ENCODE measurements at places on chromosomes 2 and 18.

DNA sequence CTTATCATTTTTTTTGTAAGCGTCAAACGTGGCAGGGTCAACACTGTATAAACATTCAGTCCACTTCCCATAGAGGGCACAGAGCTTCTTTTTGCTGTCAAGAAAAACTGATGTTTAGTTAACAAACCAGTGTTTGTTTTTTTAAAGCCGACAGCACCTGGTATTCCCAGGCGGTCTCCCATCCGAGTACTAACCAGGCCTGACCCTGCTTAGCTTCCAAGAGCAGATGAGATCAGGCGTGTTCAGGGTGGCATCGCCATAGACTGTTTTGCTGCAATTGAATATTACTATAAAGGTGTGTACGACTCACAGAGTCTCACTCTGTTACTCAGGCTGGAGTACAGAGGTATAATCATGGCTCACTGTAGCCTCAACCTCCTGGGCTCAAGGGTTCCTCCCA, 31.5 kb downstream of the CABYR start:
- DNase-seq: no peak

GRCh38 chr2:196914867-196915460, 11.5 kb downstream of the PGAP1 start:
- peak; percentile 83 for DNase-seq

GRCh38 chr2:119422360-119423107, 9.1 kb upstream of the TMEM37 start:
- DNase-seq: no peak

- DNase-seq: no peak
Observed at GRCh38 chr18:78642296-78642951, 337.2 kb upstream of the SALL3 start.

DNA sequence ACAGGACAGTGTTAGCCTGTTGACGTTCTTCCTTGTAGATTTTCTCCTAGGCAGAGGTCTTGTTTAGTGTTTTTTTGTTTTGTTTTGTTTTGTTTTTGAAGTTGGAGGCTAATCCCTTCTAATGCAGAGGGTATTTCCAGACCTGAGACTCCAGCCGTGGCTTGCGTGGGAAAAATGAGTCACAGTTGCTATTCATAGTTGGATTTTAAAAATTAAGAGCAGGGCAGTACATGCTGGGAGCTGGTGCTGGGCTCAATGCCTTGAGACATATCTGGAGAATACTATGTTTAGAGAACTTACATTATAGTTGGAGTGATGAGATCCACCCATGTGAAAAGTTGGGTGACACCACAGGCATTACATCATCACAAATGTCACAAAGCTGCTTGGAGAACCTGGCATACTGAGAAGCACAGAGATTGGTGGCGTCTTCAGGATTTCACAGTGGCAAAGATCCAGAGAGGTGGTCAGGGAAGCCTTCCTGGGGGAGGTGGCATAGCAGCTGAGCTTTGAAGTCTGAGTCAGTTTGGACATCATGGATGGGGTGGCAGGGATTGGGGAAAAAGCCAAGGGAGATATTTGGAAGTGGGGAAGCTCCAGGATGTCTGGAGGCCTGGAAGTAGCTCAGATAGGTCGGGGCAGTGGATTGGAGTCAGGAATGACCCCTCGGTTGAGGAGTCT, 249.4 kb downstream of the LOXHD1 start:
- DNase-seq: peak; percentile 12

DNA sequence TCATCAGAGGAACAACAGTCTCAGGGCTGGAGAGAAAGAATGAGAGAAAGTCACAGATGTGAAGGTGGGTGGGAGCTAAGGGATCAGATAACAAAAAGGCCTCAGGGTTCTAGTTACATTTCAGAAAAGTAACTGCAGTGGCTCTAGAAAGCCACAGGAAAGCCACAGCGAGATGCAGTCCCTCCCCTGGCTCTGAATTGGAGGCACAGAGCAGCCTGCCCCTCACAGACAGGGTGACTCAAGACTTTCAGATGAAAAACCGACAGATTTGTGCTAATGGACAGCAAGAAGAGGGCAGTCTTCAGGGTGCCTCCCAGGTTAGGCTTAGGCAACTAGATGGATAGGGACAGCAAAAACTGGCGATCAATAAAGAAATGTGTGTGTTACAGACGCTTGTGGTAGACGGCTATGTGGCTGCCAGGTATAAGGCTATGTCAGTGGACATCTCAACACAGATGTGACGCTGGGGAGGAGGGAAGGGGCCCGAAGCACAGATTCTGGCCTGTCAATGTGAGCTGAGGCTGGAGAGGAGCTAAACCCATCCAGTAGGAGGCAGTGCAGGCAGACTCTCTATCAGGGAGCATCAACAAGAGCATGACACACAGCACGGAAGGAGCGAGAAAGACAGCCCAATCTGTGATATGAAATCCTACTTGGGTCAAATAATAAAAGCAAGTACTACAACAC, 26.2 kb downstream of the UNC50 start:
- DNase-seq: no peak

DNA sequence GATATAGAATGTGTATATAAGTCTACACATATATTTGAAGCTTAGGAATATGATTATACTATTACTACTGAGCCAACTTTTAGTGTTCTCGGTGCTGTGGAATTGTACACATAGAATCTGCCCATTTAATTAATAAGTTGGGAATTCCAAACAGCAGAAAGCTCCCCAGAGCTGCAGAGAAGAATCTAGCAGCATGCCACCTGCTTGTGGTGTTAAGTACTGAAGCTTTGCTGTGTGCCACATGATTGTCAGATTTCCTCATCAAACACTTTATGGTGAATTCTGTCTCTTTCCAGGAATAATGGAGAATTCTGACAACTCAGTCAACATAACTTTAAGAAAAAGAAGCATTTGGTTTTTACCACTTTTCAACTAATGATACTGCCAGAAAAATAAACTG, 117.8 kb downstream of the WDSUB1 start:
- no peak for DNase-seq

GRCh38 chr2:239017491-239018098, 169.7 kb downstream of the TWIST2 start:
- DNase-seq: no peak

DNA sequence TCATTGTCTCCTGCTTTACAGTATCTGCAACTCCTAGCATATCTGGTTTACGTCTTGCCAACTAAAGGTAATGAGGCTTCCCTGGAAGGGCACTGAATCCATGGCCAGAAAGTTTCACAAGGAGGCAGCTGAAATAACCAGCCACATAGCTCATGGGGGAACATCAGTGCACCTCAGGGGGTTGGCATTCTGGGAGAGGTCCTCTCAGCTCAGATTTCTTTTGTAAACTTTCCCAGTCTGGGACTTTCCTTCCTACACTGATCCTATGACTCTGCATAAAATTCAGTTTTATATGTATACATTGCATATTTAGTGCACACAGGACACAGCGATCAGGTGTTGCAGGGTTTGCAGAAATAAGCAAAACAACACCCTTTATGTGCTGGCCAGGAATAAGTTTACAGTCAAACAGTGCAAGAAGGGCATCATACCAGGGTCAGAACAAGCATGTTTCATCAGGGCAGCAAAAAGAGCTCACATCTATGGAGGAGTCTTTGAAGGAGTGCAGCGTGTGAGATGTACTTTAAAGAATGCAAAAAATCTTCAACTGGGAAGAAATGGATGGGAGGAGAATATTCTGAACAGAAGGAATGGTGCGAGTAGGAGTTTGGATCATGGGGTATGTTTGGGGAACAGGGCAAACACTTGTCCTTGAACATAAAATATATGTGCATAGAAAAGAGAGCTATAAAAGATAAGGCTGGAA, 240.6 kb upstream of the RAB12 start:
- no peak for DNase-seq

GRCh38 chr2:129481306-129482219, 497.9 kb upstream of the RAB6C start:
- DNase-seq: no peak

- DNase-seq: peak; percentile 91
Observed at GRCh38 chr2:38508311-38509039, 94.3 kb downstream of the HNRNPLL start.

DNA sequence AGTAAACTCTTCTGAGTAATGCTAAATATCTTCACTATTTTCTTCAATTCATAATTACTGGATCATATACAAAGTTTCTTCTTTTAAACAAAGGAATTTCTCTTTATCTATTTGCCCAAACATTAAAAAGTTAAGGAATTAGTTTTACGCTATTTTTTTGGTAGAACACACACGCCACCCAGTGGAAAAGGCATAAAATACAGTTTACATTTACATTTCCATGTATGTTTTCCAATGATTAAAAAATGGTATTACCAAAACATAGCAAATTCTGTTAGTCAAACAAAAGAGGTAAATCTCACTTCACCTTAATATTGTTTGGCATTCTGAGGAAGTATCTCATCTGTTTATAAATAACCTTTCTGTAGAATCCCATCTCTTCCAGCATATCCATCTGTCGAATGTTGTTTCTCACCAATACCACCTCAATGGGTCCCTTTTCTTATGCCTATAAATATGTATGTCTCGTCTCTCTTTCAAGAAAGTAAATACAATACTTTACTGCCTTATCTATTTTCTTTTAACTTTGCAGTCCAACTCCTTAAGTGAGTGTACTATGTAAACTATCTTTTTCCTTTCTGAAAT, 7.2 kb downstream of the BOLL start:
- peak; percentile 52 for DNase-seq

DNA sequence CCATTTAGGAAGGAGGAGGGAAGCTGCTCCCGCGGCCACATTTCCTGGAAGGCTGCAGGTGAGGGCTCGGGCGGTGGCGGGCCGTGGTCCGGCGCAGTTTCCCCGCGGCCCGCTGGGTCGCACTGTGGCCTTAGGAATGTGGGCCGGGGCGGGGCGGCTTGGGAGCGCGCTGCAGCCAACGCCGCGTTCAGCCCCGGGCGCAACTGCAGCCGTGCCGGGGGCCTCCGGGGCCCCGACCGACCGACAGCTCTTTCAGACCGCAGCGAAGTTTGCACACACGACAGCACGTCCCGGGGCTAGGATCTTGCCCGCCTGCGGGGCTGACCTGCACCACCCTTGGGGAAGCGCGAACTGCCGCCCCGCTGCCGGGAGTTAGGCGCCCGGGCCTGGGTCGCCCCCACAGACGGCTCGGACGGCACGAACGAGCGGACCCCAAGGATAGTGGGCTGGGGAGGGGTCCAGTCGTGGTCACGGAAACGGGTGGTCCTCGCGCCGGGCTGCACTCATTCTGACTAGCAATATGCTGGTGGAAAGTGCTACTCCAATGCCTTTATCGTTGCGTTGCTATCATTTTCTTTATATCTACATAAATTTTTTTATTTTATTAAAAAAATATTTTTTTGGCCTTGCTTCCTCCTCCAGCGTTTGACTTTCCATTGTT, 69.9 kb upstream of the DLX2 start:
- peak; percentile 79 for DNase-seq

GRCh38 chr18:8813611-8814010, 108.3 kb downstream of the MTCL1 start:
- no peak for DNase-seq

DNA sequence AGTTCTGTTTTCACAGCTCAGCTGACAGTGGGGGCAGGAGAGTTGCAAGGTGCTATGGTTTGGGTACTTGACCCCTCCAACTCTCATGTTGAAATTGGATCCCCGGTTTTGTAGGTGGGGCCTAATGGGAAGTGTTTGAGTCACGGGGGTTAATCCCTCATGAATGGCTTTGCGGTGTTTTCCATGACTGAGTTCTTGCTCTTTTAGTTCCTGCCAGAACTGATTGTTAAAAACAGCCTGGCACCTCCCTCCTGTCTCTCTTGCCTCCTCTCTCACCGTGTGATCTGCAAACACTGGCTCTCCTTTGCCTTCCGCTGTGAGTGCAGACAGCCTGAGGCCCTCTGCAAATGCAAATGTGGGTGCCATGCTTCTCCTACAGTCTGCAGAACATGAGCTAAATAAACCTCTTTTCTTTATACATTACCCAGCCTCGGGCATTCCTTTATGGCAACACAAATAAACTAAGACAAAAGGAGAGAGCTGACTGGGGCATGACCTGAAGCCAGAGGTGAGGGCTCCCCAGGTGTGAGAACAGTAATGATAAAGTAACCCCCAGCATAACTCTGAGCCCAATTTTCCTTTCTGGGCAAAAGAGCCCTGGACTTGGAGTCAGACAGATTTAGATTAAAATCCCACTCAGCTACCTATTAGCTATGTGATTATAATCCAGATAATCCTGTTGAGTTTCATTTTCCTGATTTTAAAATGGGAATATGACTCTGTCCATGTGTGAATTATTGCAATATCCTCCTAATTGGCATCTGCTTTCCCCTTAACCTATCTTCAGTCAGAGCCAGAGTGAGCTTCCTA, 64.9 kb upstream of the CAPN13 start:
- no peak for DNase-seq
